ENCODE measurements at places on chromosomes 4 and X. TPM values are rescaled to one million over a fixed set of nuclear protein-coding genes. Genes with fewer than 3 reads are reported as not detected.
A peak's percentile ranks its signal among the peaks of the same experiment; 100 is the strongest.

GRCh38 chrX:9072281-9072680 lies 38.4 kb upstream of the FAM9B start:
- no peak for DNase-seq

DNA sequence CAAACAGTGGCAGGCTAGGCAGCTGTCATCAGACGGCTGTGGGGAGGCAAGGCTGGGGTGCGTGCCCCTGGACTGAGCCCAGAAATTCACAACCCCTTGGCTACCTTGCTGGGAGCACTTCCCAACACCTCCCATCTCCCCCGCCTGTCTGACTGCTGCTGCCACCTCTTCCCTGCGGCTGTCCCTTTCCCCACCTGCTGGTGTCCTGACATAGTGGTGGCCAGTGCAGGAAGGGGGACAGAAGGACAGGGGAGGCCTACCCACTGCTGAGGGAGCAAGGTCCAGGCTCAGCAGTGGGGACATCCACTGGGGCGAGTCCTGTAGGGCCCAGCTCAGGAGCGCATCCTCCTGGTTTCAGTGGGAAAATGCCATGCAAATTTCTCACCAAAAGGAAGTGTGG lies 3.4 kb downstream of the ABCD1 start:
- DNase-seq: no peak

DNA sequence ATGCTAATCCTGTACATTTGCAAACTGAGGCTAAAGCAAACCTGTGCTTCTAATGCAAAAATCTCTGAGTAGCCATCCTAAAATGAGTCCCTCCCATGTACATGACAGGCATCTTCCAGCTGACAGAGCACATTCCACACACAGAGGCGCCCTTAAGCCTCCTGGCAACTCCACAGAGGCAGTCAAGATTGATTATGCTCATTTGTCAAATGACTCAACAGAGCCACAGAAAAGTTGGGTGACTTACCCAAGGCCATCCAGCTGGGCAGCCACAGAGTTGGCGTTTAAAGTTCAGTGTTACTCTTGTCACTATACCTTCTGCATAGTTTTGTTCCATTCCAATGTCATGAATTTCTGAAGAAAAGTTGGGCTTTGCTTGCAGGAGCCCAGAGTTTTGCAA lies 394.6 kb upstream of the FGF13 start:
- no peak for DNase-seq

DNA sequence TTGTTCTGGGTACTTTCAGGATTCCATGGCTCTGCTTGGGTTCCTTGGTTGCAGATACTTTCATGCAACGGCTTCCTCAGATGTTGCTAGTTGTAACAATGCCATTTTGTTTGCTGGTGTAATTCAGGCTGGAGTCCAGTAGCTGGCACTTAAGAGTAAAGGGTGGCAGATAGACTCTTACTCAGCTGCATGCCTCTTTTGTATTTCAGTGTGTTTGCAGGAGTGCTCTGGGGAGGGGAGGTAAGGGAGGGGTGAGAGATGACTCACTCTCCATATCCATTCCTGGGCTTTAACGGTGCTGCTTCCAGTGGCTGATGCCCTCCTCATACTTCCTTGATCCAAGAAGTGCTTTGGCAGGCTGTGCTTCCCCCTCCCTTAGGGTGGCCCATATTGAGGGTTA lies 155.2 kb downstream of the ZNF330 start:
- DNase-seq: no peak

- no peak for DNase-seq
Measured at GRCh38 chr4:54473077-54473545, 184.6 kb upstream of the KIT start.

- no peak for DNase-seq
Measured at GRCh38 chr4:22625311-22625710, 67.4 kb upstream of the GBA3 start.

- DNase-seq: no peak
Measured at GRCh38 chrX:48592971-48593370, 4.3 kb upstream of the WDR13 start.

DNA sequence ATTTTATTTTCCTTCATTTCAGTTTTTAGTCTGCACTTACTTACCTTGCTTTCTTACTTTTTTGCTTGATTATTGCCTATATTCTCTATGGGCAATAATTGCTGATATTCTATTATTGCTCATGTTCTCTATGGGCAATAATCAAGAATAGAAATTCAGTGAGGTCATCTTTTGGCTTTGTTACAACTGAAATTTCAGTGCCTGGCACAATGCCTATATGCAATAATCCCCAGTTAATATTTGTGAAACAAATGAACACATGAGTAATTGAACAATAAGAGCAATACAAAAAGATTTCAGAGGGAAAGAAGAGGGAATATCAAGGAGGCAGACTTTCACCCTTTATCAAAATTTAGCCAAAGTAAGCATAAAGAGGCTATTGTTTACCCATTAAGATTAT lies 48.6 kb upstream of the ARSJ start:
- DNase-seq: no peak

DNA sequence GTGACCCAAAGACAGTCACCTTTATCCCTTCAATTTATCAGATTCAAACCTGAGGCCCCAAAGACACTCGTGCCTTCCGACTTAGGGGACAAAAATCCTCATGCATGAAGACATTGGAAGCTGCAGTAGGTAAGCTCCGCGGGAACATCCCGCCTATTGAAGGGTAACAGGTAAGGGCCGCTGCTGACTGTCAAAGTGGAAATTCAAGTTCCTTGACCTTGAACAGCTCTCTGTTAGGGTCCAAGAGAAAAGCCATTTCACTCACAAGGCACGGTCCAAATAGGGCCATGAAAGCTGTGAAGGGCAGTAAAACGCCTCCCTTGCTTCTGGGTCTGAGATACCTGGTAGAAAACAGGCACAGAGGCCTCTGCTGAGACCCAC lies 34.2 kb downstream of the CCDC149 start:
- DNase-seq: no peak

- no peak for DNase-seq
Measured at GRCh38 chr4:2048831-2049230, 10.3 kb upstream of the NAT8L start.

- no peak for DNase-seq
Measured at GRCh38 chr4:68871809-68872642, 56.2 kb downstream of the UGT2B10 start.

DNA sequence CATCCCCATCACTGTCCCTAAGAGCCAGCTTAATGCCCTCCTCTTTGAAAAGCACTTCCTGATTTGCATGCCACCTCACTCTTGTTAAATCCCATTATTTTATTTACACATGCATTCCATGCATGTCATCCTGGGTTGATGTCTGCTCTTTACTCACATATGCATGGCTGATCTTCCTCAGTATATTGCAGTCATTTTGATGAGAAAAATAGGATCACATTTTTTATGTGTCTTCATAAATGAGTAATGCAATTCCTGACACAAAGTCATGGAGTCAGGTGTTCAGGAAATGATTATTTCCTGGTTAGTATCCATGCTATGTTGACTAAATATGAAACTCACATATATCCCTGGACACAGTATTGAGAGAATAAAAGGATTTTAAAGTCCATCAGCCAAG lies 204.7 kb downstream of the SLIT2 start:
- no peak for DNase-seq

DNA sequence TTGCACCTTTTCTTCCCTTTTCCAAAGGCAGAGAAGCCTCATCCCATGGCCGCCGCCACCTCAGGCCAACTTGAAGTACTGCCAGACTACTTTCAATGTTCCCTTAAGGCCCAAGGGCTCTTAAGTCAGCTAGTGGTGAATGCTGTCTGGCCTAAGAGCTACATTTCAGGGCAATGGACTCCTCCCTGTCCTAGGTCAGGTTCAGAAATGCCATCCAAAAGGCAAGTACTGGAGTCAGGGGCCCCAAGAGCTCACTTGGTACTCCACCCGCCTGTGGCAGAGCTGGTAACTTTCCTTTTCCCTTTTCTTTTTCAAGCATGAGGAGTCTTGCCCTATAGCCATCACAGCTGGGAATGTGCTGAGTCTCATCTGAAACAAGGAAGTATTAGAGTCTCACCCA lies 327.1 kb downstream of the NAP1L3 start:
- no peak for DNase-seq

DNA sequence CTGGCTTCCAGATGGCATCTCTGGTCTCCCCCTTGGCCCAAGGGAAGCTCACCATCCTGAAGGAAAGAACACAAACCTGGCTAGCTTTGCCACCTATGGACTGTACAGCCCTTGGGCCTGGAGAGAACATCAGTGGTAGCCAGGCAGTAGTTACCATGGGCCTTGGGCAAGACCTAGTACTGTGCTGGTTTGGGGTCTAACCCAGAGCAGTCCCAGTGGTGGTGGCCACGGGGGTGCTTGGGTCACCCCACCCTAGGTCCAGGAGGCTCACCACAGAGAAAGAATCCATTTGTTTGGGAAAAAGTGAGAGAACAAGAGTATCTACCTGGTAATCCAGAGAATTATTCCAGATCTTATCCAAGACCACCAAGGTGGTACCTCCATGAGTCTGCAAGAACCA lies 290.7 kb upstream of the PPP1R2C start:
- no peak for DNase-seq

DNA sequence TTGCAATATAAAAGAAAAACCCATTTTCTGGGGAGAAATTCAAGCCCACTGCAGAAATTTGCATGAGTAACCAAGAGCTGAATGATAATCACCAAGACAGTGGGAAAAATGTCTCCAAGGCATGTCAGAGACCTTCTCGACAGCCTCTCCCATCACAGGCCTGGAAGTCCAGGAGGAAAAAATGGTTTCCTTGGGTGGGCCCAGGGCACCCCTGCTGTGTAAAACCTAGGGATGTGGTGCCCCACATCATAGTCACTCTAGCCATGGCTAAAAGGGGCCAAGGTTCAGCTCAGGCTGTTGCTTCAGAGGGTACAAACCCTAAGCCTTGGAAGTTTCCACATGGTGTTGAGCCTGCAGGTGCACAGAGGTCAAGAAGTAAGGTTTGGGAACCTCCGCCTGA lies 108.4 kb downstream of the FAT4 start:
- no peak for DNase-seq

- DNase-seq: no peak
Measured at GRCh38 chr4:11769434-11769833, 340.7 kb upstream of the HS3ST1 start.

GRCh38 chr4:141395919-141396318 lies 175.2 kb downstream of the ZNF330 start:
- DNase-seq: no peak

- DNase-seq: peak; percentile 31
Measured at GRCh38 chr4:37825968-37826294, 555 bp upstream of the PGM2 start.

- DNase-seq: no peak
Measured at GRCh38 chrX:104310657-104311254, 56.0 kb upstream of the ESX1 start.

DNA sequence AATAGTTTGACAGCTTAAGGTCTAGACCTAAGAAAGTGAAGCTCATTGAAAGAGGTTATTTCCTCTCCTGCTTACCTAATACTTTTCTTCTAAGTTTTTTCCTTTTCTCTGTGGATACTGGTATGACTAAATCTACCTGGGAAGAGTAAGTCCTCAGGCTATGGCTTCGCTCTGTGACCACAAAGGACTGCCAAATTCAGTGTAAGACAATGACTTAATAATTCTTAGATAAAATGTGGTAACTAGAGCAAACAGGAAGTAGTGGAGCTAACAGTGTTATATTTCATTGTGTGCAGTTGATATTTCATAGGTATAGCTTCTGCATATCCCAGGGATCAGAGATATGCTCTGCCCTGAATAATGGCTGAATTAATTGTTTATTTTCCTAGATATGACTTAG lies 418.9 kb downstream of the CCSER1 start:
- no peak for DNase-seq

- DNase-seq: no peak
Measured at GRCh38 chrX:104372547-104372946, 117.8 kb upstream of the ESX1 start.

DNA sequence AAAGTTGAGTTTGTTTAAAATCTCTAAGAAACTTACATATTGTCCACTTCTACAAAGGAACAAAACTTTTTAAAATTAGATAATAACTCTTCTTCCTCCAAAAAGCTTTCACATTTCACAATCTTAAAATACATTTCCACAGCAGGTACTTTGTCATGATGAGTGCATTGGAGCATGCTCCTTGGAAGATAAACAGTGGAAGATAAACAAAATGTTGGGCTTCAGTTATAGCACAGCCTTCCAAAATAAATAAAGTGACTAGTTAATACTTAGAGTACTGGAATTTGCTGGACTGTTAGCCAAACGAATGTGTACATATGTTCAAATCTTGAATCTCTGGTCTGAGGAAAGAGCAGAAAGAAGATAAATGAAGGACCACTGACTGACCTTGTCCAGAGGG lies 54.9 kb upstream of the PDE5A start:
- no peak for DNase-seq

GRCh38 chrX:16075087-16075486 lies 48.3 kb upstream of the GRPR start:
- no peak for DNase-seq

GRCh38 chrX:18348047-18348446 lies 6.4 kb downstream of the SCML2 start:
- no peak for DNase-seq

- DNase-seq: no peak
Measured at GRCh38 chr4:132108784-132109183, 1040.3 kb upstream of the PCDH10 start.

The CXorf51B gene
- not detected for total RNA-seq

The DGKK gene
- total RNA-seq: not detected

The CYP4V2 gene
- 19.2 TPM for total RNA-seq

The PDZD4 gene
- total RNA-seq: 0.80 TPM

The MGARP gene
- not detected for total RNA-seq

The EVC gene
- total RNA-seq: 0.36 TPM

The SPIN2A gene
- total RNA-seq: 1.6 TPM

Data from activated naive CD8-positive, alpha-beta T cell treated with anti-CD3 and anti-CD28 coated beads, Interleukin-2, amount 10 ng/mL, durations not matched to agents 7 days and 5 days (primary cell).